IMR-90 (cell line): ENCODE measurements at places on chromosomes 6 and 20. TPM values are rescaled to one million over a fixed set of nuclear protein-coding genes. Genes with fewer than 3 reads are reported as not detected.
A peak's percentile ranks its signal among the peaks of the same experiment; 100 is the strongest.

DNA sequence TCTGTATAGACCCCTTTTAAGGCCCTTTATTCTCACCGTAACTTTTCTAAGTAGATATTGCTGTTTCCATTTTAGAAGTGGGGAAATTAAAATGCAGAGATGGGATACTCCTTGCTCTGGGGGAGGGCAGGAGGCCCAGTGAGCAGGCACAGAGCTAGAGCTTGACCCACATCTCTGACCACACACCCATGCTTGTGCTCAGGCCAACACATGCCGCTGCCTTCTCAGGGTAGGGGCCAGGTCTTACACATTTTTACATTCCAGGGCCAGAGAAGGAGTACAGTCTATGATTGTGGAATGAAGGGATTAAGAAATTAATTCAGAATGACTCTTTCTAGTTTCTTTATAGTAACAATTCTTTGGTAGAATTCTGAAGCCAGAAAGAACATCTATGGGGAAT lies 104.8 kb downstream of the SOBP start:
- no peaks in the 10 kb centered on the region for H3K4me1 ChIP-seq
- no peak overlapping the region for H3K27ac ChIP-seq
- DNase-seq: peak; percentile 10
- no peak overlapping the region for H3K4me3 ChIP-seq
- no peaks in the 10 kb centered on the region for H3K36me3 ChIP-seq

GRCh38 chr6:88680654-88681053 lies 282.8 kb downstream of the RNGTT start:
- H3K36me3 ChIP-seq: no peaks in the 10 kb centered on the region
- H3K4me1 ChIP-seq: no peaks in the 10 kb centered on the region
- DNase-seq: no peak
- H3K27ac ChIP-seq: no peak overlapping the region
- no peaks in the 10 kb centered on the region for H3K27me3 ChIP-seq
- no peak overlapping the region for H3K4me3 ChIP-seq

Gene TREML2
- polyA plus RNA-seq: not detected in 2 replicates

Gene SNX9
- 34.8 and 35.3 TPM in 2 replicates for polyA plus RNA-seq

GRCh38 chr20:12098421-12098820 lies 180.7 kb downstream of the BTBD3 start:
- no peaks in the 10 kb centered on the region for H3K36me3 ChIP-seq
- H3K27me3 ChIP-seq: no peaks in the 10 kb centered on the region; the same call in none of the 2 replicates
- no peak overlapping the region for H3K27ac ChIP-seq
- no peak overlapping the region for H3K4me3 ChIP-seq

DNA sequence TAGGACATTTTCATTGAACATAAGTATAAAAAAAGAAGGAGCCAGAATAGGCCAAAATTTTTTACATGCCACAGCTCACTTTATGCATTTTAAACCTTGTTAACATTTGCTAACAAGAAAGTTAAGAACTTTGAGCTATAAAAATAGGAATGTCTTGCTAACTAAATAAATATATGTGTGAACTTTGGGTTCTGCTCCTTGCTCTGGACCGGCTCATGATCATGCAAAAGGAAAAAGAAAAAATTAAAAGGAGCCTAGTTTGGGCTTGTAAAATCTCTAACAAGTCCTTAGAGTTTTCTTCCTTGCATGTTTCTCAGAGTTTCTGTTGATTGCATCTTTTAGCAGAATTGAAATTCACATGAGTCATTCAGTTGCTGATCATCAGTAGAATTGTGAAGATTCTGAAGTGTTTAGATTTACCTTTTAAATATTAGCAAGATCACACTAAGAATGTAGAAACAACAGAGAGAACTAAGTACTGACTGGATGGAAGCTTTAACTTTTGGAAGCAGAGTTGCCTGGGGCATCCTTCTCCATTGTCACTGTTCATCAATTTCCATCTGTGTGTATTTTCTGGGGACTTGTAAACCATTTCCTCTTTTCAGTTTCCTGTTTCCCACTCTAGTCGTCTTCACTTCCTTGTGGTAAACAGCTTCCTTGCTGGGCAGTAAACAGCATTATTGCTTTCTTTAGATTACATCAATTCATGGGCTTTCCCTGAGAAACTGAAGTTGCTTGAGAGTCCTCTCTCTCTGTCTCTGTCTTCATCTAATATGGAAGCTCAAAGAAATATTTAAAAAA lies 458.4 kb upstream of the BTBD3 start:
- DNase-seq: peak; percentile 52
- H3K27me3 ChIP-seq: no peaks in the 10 kb centered on the region
- no peaks in the 10 kb centered on the region for H3K36me3 ChIP-seq
- peaks cover 6% of the 10 kb centered on the region for H3K4me1 ChIP-seq
- no peak overlapping the region for H3K27ac ChIP-seq

Gene TP53TG5
- polyA plus RNA-seq: not detected in 2 replicates

GRCh38 chr6:40722553-40723258 lies 135.5 kb upstream of the LRFN2 start:
- H3K27ac ChIP-seq: no peak overlapping the region
- peak; percentile 6 for DNase-seq

Gene SLC32A1
- not detected in 2 replicates for polyA plus RNA-seq

DNA sequence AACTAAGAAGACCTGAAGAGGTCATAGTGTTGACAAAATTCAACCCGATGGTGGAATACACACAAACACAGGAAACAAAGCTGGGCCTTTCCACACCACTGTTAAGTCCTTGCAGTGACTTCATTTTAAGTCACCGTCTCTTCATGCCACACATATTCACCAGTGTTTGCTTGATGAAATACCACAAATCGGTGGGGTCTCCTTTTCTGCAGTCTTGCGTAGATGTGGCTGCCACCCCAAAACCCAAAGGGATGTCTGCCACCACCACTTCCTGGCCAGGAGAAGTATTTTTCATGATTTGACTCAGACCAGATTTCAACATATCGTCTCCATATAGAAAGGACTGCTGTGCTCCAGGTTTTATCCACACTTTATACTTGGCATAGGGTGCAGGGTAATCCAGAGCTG lies 11.0 kb upstream of the COL10A1 start:
- H3K27me3 ChIP-seq: no peaks in the 10 kb centered on the region
- H3K4me3 ChIP-seq: no peak overlapping the region
- peaks cover 2% of the 10 kb centered on the region; the same call in 1 of the 2 replicates for H3K36me3 ChIP-seq
- no peak overlapping the region for H3K27ac ChIP-seq
- H3K4me1 ChIP-seq: no peaks in the 10 kb centered on the region
- no peak for DNase-seq

DNA sequence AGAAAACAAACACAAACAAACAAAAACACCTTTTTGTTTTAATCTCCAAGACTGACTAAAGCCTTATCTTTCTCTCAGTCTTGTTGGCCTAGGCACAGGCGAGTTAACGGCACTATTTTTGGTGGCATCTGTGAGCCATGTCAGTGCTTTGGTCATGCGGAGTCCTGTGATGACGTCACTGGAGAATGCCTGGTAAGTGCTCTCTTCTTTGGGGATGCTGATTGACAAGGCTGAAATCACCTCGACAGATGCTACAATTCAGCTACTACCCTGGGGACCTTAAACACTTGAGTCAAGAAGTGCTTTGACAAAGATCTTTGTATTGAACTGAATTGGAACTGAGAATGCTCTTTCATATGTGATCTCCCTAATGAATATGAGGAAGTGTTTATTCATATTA lies 384.1 kb downstream of the LAMA2 start:
- no peaks in the 10 kb centered on the region; the same call in 1 of the 2 replicates for H3K36me3 ChIP-seq
- no peak for DNase-seq
- no peak overlapping the region for H3K27ac ChIP-seq
- H3K4me3 ChIP-seq: no peak overlapping the region
- H3K4me1 ChIP-seq: peaks cover 3% of the 10 kb centered on the region; the same call in 1 of the 2 replicates

Gene DEFB127
- not detected in 2 replicates for polyA plus RNA-seq

Gene DDX39B
- 371 and 477 TPM in 2 replicates for polyA plus RNA-seq

Gene SPTLC3
- polyA plus RNA-seq: 0.44 and 0.56 TPM in 2 replicates

Gene DEFB124
- polyA plus RNA-seq: not detected in 2 replicates

GRCh38 chr20:38404016-38404415 lies 31.1 kb downstream of the SNHG17 start:
- no peaks in the 10 kb centered on the region for H3K36me3 ChIP-seq
- no peak for DNase-seq
- H3K4me3 ChIP-seq: no peak overlapping the region
- no peak overlapping the region for H3K27ac ChIP-seq

Gene MAP1LC3A
- 39.7 and 50.7 TPM in 2 replicates for polyA plus RNA-seq

Gene BANF2
- polyA plus RNA-seq: not detected in 2 replicates

DNA sequence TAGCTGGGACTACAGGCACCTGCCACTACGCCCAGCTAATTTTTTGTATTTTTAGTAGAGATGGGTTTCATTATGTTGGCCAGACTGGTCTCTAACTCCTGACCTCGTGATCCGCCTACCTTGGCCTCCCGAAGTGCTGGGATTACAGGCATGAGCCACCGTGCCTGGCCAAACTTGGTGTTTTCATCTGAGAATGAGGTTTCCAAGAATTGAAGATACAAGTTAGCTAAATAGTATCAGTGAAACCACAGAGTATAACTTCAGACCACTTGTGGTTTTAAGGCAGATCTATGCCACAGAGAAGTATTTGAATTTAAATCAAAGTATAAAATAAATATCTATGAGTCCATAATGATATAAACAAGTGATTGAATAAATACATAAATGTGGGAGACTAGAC lies 70.1 kb downstream of the SLC16A10 start:
- no peak overlapping the region for H3K27ac ChIP-seq
- no peaks in the 10 kb centered on the region for H3K36me3 ChIP-seq
- no peaks in the 10 kb centered on the region for H3K4me1 ChIP-seq
- H3K4me3 ChIP-seq: no peak overlapping the region
- peaks cover 7% of the 10 kb centered on the region for H3K27me3 ChIP-seq

Gene PHACTR3
- polyA plus RNA-seq: not detected in 2 replicates

Gene CRIP3
- polyA plus RNA-seq: not detected in 2 replicates

Gene MCM8
- polyA plus RNA-seq: 3.1 and 4.2 TPM in 2 replicates

Gene PRSS16
- 0.14 and 0.39 TPM in 2 replicates for polyA plus RNA-seq

Gene GPLD1
- polyA plus RNA-seq: 0.05 and 0.11 TPM in 2 replicates

DNA sequence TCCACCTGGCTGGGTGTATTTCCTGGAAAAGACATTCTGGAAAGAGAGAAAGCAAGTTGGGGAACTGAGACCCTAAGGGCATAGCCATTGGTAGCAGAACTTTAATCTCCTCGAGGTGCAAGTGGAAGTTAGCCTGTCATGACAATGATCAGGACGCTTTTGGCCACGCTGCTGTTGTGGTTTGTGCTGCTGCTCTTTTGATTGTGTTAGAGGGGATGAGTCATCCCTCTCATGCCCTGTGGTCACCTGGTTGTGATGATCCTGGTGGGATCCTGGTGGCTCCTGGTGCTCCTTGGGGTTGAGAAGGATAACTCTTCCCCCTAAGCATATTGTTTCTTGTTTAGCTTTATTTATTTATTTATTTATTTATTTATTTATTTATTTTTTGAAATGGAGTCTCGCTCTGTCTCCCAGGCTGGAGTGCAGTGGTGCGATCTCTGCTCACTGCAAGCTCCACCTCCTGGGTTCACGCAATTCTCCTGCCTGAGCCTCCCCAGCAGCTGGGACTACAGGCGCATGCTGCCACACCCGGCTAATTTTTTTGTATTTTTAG lies 350.3 kb downstream of the KIF16B start:
- H3K4me1 ChIP-seq: no peaks in the 10 kb centered on the region
- no peaks in the 10 kb centered on the region for H3K27me3 ChIP-seq
- no peak overlapping the region for H3K27ac ChIP-seq

Gene REM1
- not detected in 2 replicates for polyA plus RNA-seq

DNA sequence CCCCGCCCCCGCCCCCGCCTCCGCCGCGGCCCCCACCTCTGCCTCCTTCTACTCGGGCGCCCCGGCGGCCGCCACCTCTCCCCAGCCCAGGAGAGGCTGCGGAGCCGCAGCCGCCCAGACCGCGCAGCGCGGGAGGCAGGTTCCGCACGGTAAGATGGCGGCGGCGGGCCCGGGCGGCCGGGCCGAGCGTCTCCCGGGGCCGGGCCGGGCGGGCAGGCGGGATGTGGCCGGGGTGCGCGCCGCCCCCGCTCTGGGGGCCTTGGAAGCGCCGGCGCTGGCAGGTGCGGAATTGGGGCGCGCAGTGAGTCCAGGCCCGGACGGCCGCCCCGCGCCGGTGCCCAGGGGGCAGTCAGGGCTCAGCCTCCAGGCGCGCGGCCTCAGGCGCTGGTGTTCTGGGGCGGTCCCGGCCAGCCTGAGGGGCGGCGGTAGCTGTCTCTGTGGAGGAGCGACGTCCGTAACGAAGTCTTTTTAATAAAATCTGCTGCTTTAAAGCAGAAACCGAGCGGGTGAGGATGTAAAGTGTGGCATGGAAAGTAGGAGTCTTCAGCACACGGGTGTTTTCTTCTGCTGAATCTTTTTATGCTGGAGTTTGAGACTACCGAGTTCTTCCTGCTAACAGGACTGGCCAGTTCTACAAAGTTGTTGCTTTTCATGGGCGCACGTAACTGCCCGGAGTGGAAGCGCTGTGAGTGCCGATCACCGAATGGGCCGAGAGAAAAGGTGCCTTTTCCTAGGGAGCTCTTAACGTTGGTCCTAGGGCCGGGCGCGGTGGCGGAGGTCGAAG lies at the start of gene GID8:
Gene GID8 (plus strand): TSS at position 43 of the 784 bp plus-strand sequence. CDS start 3,356 bp downstream, outside the sequence.
- H3K4me3 ChIP-seq: peak within 1 kb of the TSS; percentile 96
- peak within 1 kb of the TSS; percentile 84 for H3K27ac ChIP-seq
- H3K27me3 ChIP-seq: no peaks in the 10 kb centered on the region
- peaks cover 27% of the 10 kb centered on the region for H3K36me3 ChIP-seq
- DNase-seq: peak; percentile 33
- H3K4me1 ChIP-seq: peaks cover 13% of the 10 kb centered on the region

DNA sequence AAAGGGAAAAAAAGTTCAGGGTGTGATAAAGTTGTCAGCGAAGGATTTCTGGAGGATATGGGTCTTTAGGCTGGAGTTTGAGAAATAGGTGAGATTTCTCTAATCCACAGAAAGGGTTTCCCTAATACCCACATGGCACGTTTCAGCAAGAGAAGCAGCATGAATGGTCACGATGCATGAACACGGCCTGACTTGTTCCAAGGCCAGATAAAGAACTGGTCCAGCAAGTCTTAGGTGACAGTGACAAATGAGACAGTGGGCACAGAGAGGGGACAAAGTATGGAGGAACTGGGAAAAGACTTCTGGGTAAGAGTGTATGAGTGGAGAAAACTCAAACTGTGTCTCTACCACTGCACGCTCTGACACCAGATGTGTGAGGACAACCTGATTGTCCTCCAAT lies 262.0 kb upstream of the FOXQ1 start:
- no peak overlapping the region for H3K4me3 ChIP-seq
- no peak overlapping the region for H3K27ac ChIP-seq
- no peak for DNase-seq
- H3K27me3 ChIP-seq: peaks cover 38% of the 10 kb centered on the region
- H3K36me3 ChIP-seq: no peaks in the 10 kb centered on the region

DNA sequence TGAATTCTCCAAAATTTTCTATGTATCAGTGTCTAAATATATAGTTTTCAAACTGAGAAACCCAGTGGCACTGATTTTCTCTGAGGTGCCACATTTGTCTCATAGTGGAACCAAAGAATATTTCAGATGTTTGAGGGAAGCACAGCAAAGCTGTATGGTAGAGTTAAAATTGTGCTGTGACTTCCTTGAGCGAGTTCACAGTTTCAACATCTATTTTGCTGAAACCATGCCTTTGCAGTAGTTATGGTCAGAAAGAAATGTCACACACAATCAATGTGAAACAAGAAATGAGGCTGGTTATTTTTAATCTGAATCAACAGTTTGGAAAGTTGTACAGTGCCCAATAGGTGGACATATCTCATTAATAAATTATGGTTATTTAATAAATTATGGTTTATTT lies 394.0 kb upstream of the SPTLC3 start:
- H3K27ac ChIP-seq: no peak overlapping the region
- DNase-seq: no peak
- no peak overlapping the region for H3K4me3 ChIP-seq
- no peaks in the 10 kb centered on the region for H3K36me3 ChIP-seq
- no peaks in the 10 kb centered on the region for H3K4me1 ChIP-seq
